ENCODE measurements at places on chromosomes 7 and 10.

- no peak for DNase-seq
Measured at GRCh38 chr7:89002981-89003956, 207.7 kb upstream of the TEX47 start.

DNA sequence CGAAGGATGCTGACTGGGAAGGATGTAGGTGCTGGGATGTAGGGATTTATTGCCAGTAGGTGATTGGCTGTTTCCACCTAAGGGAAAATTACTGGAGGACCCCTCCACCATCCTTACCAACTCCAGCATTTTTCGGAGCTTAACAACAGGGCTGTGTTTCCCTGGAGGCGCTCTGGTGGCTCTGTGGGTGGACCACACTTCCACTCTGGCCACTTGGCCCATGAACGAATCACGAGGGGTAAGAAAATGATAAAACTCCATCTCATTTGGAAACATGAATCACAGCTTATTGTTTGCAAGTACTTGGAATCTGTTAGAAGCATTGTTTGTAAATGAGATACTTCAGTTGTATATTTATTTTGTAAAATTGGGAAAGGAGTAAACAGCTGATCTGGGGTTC lies 3.0 kb downstream of the DOCK1 start:
- no peak for DNase-seq

GRCh38 chr7:95592570-95592969 lies 3.7 kb downstream of the PDK4 start:
- no peak for DNase-seq

DNA sequence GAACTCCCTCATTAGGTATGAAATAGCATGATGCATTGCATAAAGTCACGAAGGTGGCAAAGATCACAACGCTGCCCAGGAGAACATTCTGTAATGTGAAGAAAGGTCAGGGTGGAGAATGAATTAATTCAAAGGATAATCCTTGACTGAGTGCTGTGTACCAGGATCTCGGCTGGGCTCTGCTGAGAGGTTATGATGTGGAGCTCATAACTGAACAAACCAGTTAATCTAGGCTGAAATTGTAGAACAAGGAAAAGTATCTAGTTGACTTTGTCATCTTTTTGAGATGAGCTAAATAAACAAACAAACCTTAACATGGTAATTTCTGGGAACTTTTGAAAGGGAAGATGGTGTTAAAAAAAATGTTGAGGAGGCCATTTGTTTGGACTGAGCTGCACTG lies 6.1 kb downstream of the MSMB start:
- DNase-seq = no peak

DNA sequence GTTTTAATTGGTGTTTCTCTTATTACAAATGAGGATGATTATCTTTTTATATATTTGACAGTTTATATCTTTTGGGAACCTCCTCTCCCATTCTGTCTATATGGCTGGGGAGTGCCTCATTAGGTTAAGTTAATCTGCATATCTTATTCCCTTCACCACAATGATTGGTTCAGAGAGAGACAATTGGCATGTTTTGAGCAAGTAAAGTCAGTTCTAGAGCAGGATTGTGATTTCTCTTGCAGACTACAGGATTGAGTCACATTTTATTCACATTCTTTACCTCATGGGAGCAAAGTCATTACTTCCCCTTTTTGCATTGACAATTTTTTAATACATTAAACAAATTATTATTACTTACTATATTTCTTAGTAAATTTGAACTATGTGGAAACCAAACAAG lies 345.6 kb downstream of the MDFIC start:
- no peak for DNase-seq

DNA sequence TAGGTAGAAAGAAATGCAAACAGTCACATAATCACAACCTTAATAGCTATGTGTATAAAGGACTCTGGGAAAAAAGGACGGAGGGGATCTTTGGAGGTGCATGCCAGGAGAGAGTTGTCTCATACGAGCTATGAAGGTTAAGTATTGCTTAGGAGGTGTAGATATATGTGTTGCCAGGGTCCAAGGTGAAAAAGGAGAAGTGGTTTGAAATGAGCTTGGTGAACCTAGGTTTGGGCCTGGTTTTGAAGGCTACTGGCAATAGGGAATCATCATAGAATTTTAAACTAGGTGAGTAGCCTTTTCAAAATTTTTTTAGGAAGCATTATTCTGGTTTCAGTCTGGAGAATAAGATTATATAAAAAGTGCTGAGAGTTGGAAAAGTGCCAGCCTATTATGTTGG lies 336.8 kb downstream of the AUTS2 start:
- no peak for DNase-seq

DNA sequence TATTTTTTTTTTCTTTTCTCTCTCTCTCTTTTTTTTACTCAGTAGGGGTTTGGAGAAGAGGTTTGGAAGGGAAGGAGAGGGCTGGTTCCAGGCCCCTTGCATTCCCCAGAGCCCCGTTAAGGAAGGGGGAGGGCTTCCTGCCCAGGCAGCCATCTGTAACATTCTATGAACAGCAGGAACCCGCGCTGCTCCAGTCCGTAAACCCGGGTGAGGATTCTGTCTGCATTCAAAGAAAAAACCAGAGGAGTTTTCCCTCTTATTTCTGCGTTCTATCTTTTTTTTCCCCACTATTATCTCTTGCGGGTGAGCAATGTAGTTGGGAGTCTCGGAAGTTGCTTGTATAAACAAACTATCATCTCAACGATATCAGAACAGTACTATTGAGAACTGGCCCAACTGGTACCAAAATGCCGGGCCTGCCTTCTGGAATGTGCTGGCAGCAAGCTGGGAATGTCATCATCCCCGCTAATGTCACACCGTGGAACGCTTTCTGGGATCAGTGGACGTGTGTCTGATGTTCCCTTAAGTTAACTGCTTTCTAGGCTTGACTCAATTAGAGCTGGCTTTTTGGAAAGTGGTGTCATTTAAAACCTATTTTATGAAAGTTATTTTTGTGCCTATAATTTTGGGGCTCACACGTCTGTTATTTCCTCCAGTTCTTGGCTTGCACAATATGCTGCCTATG lies 153.1 kb upstream of the MEOX2 start:
- no peak for DNase-seq

GRCh38 chr7:45461026-45461425 lies 113.1 kb upstream of the ADCY1 start:
- DNase-seq = no peak

- no peak for DNase-seq
Measured at GRCh38 chr7:105353752-105354328, 34.9 kb downstream of the SRPK2 start.

GRCh38 chr10:11213137-11213536 lies 195.5 kb downstream of the CELF2 start:
- no peak for DNase-seq

DNA sequence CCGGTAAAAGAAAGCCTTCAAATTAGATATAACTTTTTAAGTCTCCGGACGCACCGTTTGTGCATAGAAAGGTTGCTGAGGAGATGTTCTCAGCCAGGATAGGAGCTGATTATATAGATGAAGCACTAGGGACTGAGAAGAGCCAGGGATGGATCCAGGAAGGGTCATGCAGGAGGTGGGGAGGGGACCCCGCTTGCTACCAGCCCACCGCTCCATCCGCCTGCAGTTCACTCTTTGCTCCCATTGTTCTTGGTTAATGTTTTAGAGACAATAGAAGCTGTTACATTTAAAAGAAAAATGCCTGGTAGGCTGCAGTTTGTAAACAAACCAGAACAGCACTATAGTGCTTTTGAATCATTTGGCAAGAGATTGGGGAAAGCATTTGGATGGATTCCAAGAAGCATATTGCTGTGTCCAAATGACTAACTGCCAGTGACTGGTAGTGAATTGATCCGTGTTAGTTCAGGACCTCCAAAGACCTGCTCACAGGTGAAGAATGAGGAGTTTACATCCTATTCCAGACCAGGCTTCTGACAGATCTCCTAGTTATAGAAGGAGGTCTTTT lies 175.9 kb upstream of the TAC1 start:
- DNase-seq = no peak

- DNase-seq = no peak
Measured at GRCh38 chr7:104993217-104993862, 20.7 kb upstream of the KMT2E start.

DNA sequence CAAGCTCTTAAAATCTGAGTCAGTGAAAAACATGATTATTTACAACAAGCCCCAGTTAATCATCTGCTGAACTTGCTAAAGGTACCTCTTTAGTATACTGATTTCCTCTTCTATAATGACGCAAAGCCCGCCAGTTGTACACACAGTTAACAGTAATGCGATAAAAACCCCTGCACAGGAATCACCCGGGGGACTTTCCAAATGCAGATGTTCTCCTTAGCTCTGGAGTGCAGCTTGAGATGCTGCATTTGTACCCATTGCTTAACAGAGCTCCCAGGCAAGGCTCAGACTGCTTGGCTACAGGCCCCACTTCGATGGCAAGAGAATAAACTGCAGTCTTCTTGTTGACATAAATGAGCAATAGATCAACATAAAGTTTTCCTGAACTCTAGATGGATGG lies 279.6 kb upstream of the HGF start:
- no peak for DNase-seq
